ENCODE measurements at places on chromosomes 1 and 21. TPM values are rescaled to one million over a fixed set of nuclear protein-coding genes. Genes with fewer than 3 reads are reported as not detected.

Gene AMY1A
- 0.76 TPM for total RNA-seq

DNA sequence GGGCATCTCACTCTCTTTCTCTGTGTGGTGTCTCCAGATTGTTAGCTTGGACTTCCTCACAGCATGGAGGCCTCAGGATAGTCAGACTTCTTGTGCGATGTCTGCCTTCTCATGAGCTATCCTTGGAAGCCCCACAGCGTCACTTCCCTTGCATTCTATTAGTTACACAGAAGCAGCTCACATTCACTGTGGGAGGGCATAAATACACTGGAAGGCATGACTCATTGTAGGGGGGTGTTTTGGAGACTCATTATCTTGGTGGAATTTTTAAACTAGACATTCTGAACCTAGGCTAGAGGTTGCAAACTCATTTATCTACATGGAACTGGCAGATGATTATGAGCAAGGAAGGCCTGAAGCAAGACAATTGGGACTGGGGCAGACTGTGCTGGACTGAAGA is 21.4 kb upstream of the FASLG start:
- DNase-seq, result no peak

GRCh38 chr1:241457421-241457820 is 62.1 kb downstream of the FH start:
- no peak for DNase-seq

Gene NCF2
- 2.1 TPM for total RNA-seq
